Activated CD4-positive, alpha-beta memory T cell treated with anti-CD3 and anti-CD28 coated beads, Interleukin-2, amount 10 ng/mL, durations not matched to agents 7 days and 5 days (primary cell): ENCODE measurements at places on chromosomes 2 and 18. TPM values are rescaled to one million over a fixed set of nuclear protein-coding genes. Genes with fewer than 3 reads are reported as not detected.

GRCh38 chr2:150981826-150982225, 279.8 kb downstream of the RBM43 start:
- no peak for DNase-seq

DNA sequence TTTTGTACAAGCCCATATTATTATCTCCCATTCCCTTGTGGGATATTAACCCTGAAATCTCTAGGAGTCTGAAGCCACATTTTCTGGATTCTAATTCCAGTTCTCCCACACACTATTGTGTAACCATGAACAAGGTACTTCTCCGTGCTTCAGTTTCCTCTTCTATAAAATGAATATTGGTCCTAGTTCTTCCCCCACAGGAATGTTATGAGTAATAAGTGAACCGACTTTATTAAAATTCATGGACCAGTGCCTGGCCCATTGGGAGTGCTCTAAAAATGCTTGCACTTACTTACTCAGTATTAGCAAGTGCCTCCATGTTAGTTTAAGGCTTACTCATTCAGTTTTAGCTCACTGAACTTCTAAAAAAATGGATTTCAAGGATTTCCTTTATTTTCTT, 1.4 kb upstream of the ACMSD start:
- DNase-seq, result no peak

- DNase-seq, result no peak
Observed at GRCh38 chr2:1024981-1025380, 74.3 kb downstream of the SNTG2 start.

DNA sequence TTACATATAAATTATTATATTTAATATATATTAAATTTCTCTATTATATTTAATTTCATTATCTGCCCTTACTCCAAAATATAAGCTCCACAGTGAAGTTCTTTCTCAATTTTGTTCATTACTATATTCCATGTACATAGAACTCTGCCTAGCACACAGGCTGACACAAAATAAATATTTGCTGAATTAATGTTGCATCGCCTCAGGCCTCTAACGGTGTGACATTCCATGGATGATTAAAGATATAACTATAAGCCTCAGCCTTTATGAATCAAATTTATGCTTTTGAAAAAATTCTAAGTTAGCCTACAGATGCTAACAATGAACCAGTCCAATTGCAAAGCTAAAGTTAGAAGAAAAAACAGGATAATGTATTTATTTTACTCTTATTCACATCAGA, 1337.2 kb upstream of the NRXN1 start:
- DNase-seq, result no peak

- no peak for DNase-seq
Observed at GRCh38 chr18:39053571-39053970, 1488.0 kb upstream of the CELF4 start.

GRCh38 chr18:6982398-6982797, 135.2 kb downstream of the LAMA1 start:
- DNase-seq, result no peak

DNA sequence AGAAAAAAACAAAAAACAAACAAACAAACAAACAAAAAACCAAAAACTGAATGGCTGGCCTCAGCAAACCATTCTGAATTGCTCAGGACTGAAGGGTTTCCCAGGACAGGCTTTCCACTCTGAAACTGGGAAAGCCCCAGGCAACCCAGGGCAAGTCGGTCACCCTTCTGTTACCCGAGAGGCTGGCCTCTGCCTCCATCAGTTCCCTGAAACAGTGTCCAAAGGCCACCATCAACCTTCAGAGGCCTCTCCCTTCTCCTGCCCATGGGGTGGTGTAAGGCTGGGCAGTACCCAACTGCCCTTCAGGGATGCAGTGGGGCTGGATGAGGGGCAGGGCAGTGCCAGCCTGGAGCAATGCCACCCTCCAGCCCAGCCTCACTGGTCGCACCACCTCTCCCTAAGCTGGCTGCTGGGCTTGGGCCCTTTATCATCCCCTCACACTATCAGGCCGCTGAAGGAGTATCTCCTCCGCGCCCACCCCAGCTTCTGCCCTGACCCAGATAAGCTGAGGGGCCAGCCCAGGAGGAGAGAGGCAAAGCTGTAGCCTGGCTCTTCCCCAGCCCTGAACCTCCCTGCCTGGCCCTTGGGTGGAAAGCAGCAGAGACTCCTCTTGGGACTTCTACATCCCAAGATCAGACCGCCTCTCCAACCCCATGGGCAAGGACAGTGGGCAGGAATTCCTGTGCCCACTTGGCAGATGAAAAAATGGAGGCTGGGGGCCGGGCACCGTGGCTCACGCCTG, 35.9 kb downstream of the ZFP36L2 start:
- DNase-seq, result no peak

- no peak for DNase-seq
Observed at GRCh38 chr2:75612108-75612861, 34.3 kb upstream of the MRPL19 start.

GRCh38 chr2:63572001-63572400, 16.3 kb downstream of the WDPCP start:
- DNase-seq, result no peak

GRCh38 chr2:142769761-142770160, 107.7 kb upstream of the KYNU start:
- no peak for DNase-seq

DNA sequence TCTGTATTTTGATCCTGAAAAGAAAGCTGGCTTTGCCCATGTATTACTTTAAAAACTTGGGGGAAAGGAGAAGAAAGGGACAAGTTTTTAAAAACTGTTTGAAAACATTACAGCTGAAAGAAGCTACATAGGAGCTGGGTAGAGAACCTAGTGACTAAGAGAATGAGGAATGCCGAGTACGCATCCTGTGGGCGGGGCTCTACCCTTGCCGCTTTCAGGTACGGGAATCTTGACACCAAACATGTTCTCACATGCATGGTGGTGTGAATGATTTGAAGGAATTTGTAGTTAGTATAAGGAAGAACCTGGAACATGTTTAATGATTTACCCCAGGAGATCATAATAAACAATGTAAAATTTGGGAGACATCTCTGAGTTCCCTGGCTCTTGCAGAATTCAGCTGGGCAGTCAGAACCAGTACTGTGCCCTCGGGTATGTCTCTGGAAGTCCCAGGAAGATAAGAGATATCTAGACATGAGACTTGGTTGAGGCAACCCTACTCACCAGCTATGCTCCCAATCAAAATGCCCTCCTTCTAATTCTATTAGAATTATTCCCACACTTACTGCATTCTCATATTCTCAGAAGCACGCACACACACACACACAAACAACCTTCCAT, 16.5 kb upstream of the TGFA start:
- no peak for DNase-seq

DNA sequence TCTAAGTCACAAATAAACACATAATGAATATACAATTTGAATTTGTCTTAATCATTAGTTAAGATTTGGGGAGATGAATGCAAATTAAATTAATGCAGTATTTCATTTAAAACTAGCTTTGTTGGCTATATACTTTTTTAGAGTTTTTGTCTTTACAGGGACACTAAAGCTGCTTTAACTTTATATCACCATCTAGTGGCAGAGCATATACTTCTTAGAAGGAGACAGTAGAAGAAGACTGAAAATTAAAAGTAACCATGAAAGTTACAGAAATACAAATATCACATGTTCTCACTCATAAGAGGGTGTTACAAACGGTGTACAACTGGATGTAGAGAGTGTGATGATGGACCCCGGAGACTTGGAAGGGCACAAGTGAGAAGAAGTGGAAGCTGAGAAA, 268.3 kb upstream of the NETO1 start:
- no peak for DNase-seq

- no peak for DNase-seq
Observed at GRCh38 chr2:88443353-88443938, 9.0 kb downstream of the FOXI3 start.

DNA sequence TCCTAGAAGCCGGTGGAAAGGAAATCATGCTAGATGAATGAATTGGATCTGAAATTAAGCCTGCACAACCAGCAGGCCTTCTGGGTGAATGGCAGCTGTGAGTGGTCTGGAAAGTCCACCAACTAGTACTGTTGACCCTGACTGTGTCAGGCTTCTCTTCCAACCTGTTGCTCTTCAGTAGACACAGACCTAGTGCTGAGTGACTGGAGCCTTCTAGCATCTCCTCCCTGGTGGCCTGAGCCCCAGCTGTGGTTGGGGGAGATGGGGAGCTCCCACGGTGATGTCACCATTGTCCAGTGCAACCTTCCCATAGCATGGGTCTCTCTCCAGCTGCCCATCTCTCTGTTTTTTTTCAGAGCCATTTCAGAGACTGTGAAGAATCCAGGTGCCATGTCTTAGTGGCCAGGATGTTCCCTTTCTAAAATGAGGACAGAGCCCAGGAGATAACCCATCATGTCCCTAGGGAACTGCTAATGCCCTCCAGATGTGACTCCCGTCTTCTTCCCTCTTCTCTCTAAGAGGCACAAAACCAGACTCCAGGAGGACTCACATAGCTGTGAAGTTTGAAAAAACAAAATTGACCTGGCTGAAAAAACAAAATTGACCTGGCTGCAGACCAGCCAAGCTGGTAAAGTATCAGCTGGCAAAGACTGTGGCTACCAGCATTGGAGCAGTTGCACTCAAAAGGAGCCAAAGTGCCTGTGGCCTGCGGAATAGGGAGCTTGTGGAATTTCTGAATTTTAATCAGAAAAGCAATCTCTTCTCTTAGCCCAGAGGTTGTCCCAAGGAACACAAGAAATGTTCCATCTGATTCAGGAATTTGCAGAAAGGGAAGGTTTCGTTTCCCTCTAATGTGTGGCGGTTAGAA, 67.4 kb upstream of the RPL31 start:
- no peak for DNase-seq

GRCh38 chr2:106638043-106638442, 150.9 kb downstream of the CD8B2 start:
- no peak for DNase-seq

DNA sequence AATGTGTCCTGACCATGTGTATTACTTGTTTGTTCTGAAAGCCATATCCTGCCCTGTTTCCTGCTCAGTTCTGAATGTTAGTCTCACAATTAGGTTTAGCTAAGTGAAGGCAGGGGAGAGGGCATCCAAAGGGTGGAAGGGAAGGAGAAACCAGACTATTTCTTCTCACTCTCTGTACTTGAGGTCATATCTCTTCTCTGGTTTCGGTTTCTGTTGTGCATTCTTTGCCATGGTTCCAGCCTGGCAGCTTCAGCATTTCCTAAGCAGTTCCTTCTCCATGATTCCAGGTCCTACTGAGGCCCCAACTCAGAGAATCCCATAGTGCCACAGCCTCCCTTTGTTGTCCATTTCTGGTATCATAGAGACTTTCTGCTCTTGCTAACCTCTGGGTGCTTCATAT, 40.3 kb upstream of the HNMT start:
- no peak for DNase-seq

- DNase-seq, result no peak
Observed at GRCh38 chr2:26086779-26087178, 52.9 kb downstream of the RAB10 start.

Gene HDAC4
- 67.4 TPM for total RNA-seq

Gene UGT1A3
- total RNA-seq, result not detected

Gene ONECUT2
- not detected for total RNA-seq

Gene FRZB
- total RNA-seq, result not detected

Gene SP5
- not detected for total RNA-seq

Gene ABCG8
- not detected for total RNA-seq

Gene LINC00305
- not detected for total RNA-seq
